ENCODE measurements at places on chromosomes 2 and 18.

DNA sequence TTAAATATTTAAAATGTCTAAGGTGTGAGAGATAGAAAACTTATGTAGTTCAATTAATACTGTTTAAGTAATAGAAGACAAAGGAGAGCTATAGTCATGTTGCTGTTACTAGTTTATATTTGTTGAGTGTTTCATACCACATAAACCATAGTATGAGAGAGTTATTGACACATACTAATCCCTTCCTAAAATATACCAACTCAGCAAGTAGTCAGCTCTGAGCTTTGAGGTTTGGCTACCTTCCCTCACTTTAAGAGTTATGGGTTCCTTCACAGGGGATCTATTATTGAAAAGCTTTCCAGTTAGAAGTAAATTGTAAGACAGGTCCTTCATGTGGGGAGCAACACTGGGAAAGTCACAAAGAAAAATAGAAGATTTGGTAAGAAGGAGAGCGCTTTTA, 701.6 kb upstream of the ZEB2 start:
- no peak overlapping the region for H3K4me3 ChIP-seq
- DNase-seq = no peak
- H3K4me1 ChIP-seq = no peaks in the 10 kb centered on the region
- H3K27me3 ChIP-seq = no peaks in the 10 kb centered on the region
- no peak overlapping the region for H3K27ac ChIP-seq

DNA sequence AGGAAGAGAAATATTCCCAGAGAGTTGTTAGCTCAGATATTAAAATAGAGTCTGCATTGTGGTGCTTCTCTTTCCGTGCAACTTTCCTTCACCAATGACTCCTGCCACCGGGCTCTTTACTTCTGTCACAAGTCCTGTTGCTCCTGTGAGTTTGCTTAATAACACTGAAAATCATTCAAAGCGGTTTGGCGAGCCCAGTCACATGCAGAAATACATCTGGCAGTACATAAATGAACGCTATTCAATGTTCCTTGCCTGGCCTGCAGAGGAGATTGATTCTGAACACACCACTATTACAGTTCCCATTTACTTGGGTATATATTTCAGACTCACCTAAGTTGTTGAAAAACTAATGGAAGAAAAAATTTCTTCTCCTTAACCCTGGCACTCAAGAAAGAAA, 276.6 kb downstream of the ZNF521 start:
- no peak overlapping the region for H3K27ac ChIP-seq
- DNase-seq = no peak
- H3K27me3 ChIP-seq = peaks cover 12% of the 10 kb centered on the region
- no peak overlapping the region for H3K4me3 ChIP-seq
- no peaks in the 10 kb centered on the region for H3K4me1 ChIP-seq

DNA sequence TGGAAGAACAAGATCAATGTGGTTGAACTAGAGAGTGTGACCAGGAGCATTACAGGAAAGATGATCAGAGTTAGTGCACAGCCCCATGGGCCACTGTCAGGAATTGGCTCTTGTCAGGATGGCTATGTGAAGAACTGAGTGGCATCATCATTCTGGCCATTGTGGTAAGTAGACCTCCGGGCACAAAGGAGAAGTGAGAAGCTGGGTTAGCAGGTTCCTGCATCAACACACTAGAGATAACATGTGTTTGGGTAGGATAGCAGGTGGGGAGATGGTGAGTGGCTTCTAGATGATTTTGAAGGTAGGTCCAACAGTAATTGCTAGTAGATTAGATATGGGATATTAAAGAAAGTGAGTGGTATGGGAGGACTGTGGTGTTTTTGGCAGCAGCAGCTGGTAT, 408.2 kb downstream of the TSN start:
- no peaks in the 10 kb centered on the region for H3K36me3 ChIP-seq
- no peak overlapping the region for H3K27ac ChIP-seq
- peaks cover 11% of the 10 kb centered on the region for H3K27me3 ChIP-seq
- H3K4me3 ChIP-seq = no peak overlapping the region

DNA sequence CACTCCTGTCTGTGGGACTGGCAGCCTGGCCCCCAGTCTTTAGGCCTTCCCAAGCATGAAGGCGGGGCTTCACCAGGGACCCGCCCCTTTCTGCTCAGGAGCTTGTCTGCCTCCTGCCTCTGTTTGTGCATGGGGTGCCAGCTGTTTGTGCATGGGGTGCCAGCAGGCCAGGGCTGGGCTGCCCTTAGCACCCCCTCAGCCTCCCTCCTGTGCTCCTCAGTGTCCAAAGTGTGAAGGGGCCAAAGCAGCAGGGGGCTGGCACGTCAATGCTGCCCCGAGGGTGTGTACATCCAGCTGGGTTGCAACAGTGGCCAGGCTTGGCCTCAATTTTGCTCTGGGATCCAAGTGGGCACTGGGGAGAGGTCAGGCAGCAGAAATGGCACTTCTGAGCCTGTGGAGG, 298.0 kb upstream of the GALNT5 start:
- H3K4me1 ChIP-seq = no peaks in the 10 kb centered on the region
- no peak for DNase-seq
- H3K36me3 ChIP-seq = no peaks in the 10 kb centered on the region

DNA sequence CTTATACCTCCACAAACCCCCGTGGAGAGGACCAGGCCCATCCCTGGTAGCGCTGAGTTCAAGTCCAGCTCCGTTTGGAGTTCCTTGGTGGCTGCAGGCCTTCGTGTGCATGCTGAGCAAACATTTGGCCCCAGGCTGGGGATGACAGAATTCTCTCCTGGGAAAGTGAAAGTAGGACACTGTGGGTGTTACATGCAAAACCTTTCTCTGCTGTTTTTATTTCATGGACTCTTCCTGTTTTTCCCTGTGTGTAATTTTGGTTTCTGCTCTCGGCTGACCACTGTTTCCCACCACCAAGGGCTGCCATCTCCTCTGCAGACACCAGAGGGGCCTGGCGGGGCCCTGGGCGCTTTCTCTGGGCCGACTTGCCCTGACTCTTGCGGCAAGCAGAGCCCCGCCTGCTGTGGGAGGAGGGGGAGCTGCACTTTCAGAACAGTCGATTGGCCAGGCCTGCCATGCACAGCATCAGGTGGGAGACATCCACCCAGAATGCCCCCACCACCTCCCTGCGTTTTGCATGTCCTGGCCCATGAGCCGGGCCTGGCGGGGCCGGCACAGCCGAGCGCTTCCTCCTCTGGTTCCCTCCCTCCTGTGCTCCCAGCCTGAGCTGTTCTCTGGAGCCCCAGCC, 102.4 kb downstream of the CABLES1 start:
- no peaks in the 10 kb centered on the region for H3K4me1 ChIP-seq
- no peaks in the 10 kb centered on the region for H3K27me3 ChIP-seq
- no peaks in the 10 kb centered on the region for H3K36me3 ChIP-seq
- H3K27ac ChIP-seq = no peak overlapping the region
- no peak for DNase-seq
